Kasumi-1 (cell line): ENCODE measurements at places on chromosomes 7 and 10.

DNA sequence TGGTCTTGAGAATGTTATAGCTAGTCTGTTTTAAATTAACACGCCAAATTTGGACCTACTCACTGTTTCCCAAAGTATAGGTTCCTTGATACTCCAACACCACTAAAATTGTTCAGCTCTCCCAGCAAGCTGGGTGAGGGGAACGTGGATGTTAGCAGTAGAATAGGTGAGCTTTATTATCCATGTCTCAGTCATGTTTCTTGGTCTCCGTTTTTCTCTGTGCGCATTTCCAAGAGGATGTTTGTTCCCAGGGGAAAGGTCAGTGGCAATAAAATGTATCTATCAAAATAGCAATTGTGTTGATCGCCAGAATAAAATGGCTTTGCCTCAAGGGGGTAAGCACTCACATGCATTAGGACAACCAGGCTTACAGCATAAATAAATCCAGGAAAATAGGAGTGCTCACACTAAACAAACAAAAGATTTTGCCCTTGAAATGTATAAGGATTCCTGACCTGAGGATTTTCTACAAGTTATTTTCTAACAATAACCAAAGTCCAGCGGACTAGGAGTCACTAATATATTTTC, 187.0 kb upstream of the C7orf33 start:
- no peak for DNase-seq

GRCh38 chr7:144384555-144385245, 18.8 kb downstream of the NOBOX start:
- DNase-seq: no peak

DNA sequence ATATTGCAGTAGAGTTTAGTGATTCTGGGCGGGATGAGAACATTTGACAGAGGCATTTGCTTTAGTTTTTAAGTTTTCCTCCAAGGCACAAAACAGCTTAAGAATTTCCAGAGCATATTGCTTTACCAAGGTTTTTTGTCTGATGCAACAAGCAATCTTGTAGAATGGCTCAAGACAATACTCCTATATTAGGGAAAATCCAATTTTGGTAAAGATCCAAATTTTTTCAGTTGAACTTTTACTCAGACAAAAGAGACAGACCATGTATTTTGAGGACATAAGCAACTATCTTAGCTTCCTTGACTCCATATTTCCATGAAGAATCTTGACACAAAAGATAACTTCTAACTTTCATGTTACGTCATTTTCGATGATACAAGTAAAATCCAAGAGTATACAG, 92.3 kb upstream of the NANOS1 start:
- DNase-seq: no peak

DNA sequence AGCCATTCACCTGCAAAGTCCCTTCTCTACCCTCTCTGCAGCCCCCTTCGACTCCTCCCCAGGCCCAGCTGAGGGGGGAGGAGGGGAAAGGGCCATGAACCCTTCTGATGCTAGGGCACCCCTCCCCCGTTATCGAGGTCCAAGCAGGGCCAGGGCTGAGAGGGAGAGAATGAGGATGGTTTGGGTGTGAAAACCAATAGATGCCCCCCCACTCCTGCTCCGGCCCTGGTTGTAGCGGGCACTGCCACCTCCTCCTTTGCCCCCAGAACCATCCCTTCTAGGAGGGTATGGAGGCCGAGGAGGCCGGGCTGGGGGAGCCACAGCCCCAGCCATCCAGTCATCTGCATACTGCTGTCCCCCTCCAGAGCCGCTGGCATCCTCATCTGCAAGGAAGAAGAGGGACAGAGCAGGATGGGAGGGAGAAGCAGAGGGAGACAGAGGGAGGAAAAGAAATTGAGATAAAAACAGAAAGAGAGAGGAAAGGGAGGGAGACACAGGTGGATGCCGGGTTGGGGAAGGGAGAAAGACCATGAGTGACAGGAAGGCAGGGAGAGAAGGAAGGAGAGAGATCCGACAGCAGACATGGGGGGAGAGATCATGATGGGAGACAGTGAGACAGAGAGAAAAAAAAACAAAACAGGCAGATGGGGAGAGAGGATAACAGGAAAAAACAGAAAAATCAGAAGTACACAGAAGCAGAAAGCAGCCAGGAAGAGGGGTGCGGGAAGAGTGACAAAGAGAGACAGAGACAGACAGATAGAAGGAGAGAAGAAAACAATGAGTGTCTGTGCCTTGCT, 1.9 kb upstream of the GAL3ST4 start:
- DNase-seq: no peak

- DNase-seq: peak; percentile 52
Observed at GRCh38 chr7:5679813-5680473, 101.5 kb downstream of the RNF216 start.

- no peak for DNase-seq
Observed at GRCh38 chr7:27526611-27527347, 135.9 kb downstream of the HIBADH start.

DNA sequence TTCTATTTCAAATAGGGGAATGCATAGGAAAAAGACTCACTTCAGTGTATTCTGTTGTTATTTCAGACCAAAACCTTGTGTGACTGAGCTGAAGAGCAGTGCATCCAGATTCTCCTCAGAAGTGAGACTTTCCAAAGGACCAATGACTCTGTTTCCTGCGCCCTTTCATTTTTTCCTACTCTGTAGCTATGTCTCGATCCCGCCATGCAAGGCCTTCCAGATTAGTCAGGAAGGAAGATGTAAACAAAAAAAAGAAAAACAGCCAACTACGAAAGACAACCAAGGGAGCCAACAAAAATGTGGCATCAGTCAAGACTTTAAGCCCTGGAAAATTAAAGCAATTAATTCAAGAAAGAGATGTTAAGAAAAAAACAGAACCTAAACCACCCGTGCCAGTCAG, 12.0 kb downstream of the TET1 start:
- DNase-seq: no peak

DNA sequence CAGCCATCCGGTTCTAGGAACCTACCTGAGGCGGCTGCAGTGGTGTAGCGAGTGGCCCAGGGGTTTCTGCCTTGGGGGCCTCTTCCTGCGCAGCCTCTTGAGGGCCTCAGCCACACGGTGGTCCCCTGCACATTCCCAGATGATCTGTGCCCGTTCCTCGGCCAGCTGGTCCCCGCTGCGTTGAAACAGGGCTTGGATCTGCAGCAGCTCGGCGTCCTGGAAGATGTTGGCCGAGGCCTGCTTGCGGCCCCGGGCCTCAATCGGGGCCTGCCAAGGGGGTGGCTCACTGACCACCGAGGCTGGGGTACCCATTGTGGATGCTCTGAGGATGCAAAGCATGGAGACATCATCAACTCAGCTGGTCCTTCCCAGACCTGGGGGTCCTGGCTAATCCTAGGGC, 7.4 kb downstream of the AVPI1 start:
- DNase-seq: no peak

- DNase-seq: peak; percentile 64
Observed at GRCh38 chr10:50622706-50623662, 772 bp downstream of the SGMS1 start.

DNA sequence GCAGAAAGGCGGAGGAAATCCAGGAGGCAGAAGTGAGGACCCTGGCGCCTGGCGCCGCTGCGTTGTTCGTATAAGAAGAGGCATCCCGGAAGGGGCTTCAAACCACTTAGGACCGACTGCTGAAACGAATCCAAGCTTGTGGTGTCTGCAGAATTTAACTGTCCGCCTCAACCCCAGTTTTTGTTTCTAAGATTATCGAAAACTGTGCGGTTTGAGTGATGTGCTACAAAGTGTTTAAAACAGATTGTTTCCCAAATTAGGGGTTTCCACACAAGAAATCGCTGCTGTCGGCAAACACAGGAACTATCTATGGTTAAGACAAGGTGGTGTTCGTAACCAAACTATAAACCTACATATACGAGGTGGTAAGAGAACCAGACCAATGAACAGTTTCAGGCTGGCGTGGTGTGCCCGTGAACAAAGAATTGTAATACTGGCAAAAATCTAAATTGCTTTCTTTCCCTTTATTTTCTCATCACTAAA, 835 bp upstream of the DGKI start:
- no peak for DNase-seq

- DNase-seq: no peak
Observed at GRCh38 chr7:43248553-43248952, 136.1 kb downstream of the HECW1 start.

DNA sequence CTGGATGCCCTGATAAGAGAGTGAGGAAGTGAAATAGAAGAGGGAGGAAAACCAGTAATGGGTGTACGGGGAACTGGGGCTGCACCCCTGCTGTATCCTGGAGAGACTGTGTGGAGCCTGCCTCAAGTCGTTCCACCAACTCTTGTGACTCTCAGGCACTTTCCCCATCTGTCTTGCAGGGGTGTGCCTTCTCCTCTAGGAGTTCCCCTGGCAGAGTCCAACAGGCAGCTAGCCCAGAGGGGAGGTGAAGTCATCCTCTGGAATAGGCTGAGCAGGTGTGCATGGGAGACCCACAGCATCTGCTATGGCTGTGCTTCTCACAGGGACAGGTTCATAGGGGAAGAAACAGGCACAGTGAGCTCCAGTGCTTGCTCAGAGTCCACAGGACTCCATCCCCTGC, 46.8 kb downstream of the WIPF3 start:
- no peak for DNase-seq

- no peak for DNase-seq
Observed at GRCh38 chr7:96508371-96508770, 186.5 kb upstream of the SLC25A13 start.

- DNase-seq: no peak
Observed at GRCh38 chr10:33224251-33224965, 110.1 kb downstream of the NRP1 start.

- no peak for DNase-seq
Observed at GRCh38 chr10:129369566-129369965, 97.5 kb upstream of the MGMT start.

DNA sequence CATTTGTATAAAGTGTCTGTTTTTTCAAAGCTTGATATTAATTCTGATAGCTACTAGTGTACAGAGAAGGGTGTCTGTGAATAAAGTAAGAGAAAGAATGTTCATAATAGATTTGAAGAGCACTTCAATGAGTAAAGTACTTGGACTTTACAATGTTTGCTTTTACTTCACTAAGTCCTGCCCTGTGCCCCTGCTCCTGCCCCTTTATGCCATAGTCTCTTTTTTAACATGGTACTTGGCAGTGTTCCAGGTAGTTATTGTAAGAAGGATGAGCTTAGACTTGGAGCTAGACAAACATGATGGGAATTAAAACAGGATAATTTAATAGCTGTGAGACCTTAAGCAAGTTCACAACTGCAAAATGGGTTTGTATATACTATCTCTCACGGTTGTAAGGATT, 41.0 kb downstream of the ZEB1 start:
- no peak for DNase-seq

- DNase-seq: no peak
Observed at GRCh38 chr10:28686835-28687682, 9.7 kb downstream of the BAMBI start.

DNA sequence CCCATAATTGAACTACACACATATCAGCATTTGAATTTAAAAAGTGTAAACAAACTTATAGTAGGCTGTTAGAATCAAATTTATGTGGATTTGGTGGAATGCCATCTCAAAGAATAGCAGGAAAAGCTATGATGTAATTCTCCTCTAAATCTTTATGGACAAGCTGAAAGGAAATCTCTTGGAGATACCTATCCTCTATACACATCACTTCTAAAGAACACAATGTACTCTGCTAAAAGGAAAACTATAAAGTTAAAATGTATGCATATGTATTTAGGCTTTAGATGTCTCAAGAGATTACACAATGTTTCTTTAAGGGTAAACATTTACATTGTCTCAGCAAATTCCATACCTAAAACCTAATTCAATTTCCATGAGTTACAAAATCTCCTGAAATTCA, 323.3 kb downstream of the CRPPA start:
- DNase-seq: no peak

DNA sequence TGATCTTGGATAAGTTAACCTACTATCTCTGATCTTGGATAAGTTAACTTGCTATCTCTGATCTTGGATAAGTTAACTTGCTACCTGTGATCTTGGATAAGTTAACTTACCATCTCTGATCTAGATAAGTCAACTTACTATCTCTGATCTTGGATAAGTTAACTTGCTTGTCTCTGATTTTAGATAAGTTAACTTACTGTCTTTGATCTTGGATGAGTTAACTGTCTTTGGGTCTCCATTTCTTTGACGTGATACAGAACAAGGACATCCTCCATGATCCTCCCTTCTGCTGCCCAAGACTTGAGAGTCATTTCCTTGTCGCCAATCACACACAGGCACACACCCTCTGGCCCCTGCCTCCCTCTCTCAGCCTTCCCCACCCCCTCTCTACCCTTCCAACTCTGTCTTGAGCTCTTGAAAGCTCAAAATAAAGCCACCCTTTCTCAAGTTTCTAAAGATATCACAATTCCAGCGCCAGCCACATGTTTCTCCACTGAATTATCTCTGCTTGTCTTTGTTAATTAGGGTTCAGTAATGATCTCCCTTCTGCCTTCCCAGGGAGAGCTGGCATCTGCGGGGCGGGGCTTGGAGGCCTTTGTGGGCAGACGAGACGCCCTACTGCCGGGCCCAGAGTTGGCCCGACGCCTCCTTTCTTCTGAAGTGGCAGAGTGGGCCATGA, 85.1 kb upstream of the GTF2I start:
- no peak for DNase-seq

GRCh38 chr10:63346015-63346441, 119.7 kb downstream of the JMJD1C start:
- DNase-seq: no peak

- no peak for DNase-seq
Observed at GRCh38 chr7:732556-732955, 5.5 kb upstream of the PRKAR1B start.

DNA sequence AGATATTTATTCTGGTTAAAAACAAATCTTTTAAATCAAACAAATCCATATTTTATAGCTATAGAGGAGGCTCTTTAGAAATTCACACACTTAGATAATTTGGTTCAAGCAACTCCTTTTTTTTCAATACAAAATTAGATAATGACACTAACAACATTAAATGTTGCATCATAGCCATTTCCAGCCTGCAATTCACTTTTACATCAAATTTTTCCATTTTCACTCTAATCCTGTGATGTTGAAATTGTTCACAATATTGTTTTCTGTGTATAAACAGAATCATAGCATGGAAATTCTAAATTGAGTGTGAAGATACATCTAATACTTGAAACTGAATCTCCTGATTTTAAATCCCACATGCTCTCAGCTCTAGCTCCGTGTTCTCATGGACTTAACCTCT, 482.6 kb downstream of the INHBA start:
- no peak for DNase-seq

- DNase-seq: no peak
Observed at GRCh38 chr10:17504547-17505245, 50.3 kb upstream of the ST8SIA6 start.

- no peak for DNase-seq
Observed at GRCh38 chr10:79223091-79224048, 123.9 kb upstream of the PPIF start.

- DNase-seq: no peak
Observed at GRCh38 chr10:133379152-133379800, at the start of gene PAOX. Gene PAOX (plus strand): TSS chr10:133379262. CDS start chr10:133379317, 55 bp downstream.

DNA sequence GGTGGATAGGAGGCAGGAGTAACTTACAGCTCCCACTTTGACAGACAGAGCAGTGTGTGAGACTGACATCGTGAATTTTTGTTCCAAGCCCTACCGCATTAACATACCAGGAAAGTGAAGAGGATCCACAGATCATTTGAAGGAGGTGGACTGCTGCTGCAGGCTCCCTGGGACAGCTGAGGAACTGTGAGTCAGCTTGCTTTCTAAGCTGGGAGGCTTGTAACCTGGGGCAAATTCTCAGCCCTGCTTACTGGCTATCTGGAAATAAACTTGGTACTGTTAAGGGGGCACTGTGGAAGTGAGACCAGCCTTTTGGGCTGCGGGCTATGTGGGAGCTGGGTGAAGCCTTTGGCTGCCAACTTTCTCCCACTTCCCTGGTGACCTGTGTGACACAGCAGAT, 1202.5 kb downstream of the DNAJB9 start:
- DNase-seq: no peak
